Fibroblast of the conjunctiva (primary cell): ENCODE measurements at places on chromosomes 12 and 14.

- DNase-seq = no peak
Observed at GRCh38 chr12:117521867-117522266, 160.4 kb upstream of the NOS1 start.

GRCh38 chr14:85533861-85534291 is 3.9 kb downstream of the FLRT2 start:
- DNase-seq = no peak

DNA sequence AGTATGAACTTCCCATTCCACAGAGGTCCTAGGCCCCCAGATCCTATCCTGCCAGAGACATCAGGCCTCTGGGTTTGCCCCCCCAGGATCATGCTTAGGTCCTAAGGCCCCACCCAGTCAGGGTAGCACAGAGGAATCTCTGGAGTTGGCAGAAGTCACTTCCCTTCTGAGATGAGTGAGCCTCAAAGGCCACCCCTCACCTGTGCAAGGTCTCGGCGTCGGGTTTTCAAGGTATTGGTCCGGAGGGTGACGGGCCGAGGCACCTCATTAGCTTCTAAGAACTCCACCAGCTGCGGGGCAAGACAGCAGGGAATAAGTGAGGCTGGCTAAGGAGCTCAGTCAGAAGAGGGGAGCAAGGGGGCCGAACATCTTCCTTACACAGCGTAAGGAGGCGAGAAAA is 5.2 kb downstream of the NOP2 start:
- no peak for DNase-seq

DNA sequence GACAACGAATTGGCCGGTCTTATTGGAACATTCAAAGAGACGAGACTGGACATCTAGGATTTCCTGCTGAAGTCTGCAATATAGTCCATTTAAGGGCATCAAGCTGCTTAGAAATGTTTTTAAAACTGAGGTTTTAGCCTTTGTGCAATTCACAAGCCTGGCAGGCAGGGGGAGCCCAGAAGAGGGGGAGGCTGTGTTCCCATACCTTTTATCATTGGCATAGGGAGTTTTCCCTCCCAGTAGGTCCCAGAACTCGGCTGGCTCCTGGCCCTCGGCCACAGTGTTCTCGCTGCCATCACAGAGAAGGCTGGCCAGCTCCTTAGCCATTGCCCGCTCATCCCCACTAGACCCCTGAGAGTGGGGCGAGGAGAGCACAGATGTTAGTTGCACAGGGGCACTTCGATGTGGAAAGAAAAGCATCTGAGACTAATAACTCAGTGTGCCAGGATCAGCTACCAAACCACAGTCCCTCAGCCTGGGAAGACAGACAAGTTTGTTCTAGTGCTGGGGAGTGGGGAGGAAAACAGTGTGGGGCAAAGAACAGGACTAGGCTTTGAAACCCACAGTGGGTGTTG is 15.1 kb downstream of the AVIL start:
- DNase-seq = no peak

DNA sequence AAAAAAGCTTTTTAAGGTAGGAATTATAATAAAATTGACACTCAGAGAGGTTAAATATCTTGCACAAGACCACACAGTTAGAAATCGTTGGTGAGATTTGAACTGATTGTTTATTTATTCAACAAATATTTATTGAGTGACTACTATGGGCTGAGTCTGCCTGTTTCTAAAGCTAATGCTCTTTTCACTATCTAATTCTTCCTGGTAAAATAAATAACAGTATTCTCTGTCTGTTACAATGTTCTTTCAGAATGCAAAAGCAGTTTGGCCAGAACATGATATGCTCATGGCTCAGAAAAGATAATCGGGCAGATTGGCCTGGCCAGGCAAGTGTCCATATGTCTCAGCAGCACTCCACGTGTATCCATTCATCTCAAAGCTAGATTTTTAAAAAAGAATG is 82.0 kb downstream of the BTG1 start:
- DNase-seq = no peak

GRCh38 chr14:57491640-57492039 is 2.0 kb downstream of the CCDC198 start:
- no peak for DNase-seq

- DNase-seq = peak; percentile 22
Observed at GRCh38 chr12:51593539-51593938, 2.5 kb downstream of the SCN8A start.

DNA sequence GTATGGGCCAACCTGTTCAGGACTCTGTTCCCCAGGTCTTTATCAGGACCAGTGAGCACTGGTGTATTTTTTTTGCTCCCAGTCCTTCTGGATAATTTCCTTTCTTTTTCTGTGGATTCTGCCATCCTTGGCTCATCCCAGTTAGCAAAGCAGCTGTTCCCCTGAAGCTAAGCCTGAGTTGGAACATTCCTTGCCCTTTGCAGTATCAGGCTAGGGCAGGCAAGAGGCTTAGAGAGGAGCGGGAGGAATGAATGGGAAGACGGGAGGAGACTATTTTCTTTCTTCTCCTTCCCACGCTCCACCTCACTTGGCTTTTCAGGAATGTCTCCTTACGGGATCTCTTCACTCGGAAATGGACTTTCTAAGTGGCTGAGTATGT is 29.2 kb downstream of the ERG28 start:
- no peak for DNase-seq

GRCh38 chr14:42370056-42370455 is 763.4 kb downstream of the LRFN5 start:
- no peak for DNase-seq

GRCh38 chr12:32139064-32139421 is 32.4 kb downstream of the BICD1 start:
- DNase-seq = no peak

DNA sequence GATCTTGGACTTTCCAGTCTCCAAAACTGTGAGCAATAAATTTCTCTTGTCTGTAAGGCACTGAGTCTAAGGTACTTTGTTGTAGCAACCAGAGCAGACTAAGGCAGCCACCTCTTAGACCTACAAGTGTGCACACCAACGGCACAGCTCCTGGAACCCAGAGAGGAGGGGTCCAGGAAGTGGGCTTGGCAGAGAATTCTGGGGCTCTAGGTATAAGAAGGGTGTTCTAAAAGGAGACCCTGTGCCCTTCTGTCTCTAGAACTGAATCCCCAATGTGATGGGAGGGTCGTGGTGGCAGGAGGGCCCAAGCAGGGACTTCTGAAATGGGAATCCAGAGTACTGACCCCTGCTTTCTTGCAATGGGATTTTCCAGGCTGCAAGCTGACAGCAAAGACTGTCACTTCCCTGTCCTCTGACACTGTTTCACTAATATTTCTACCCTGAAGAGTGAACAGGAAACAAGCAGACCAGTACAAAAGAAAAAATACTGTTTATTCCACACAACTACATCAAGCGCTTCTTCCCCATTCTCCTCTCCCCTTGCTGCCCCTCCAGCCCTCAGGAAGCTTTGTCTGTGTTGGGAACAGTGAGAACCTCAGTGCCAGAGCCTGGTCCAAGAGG is 13.6 kb upstream of the TFCP2 start:
- no peak for DNase-seq

- no peak for DNase-seq
Observed at GRCh38 chr12:128012110-128012509, 254.9 kb upstream of the TMEM132C start.

GRCh38 chr12:99618657-99619056 is 28.9 kb upstream of the GARIN6 start:
- DNase-seq = no peak

- DNase-seq = no peak
Observed at GRCh38 chr14:87205811-87206210, 787.2 kb downstream of the GALC start.

DNA sequence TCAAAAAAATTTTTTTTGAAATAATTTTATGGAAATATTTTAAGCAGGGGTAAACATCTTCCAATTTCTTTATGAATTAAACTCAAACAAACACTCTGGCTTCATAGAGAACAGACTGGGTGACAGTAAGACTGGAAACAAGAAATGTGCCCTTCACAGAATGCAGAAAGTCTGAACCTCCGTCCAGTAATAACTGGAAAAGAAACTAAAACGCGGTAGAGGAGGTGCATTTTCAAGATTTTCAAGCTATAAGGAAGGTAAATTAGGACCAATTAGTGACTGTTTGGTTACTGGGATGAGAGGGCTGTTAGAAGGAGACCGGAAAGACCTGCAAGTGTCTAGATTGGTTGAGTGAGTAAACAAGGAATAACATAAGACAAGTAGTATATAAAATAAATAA is 245.7 kb downstream of the CEP128 start:
- no peak for DNase-seq

DNA sequence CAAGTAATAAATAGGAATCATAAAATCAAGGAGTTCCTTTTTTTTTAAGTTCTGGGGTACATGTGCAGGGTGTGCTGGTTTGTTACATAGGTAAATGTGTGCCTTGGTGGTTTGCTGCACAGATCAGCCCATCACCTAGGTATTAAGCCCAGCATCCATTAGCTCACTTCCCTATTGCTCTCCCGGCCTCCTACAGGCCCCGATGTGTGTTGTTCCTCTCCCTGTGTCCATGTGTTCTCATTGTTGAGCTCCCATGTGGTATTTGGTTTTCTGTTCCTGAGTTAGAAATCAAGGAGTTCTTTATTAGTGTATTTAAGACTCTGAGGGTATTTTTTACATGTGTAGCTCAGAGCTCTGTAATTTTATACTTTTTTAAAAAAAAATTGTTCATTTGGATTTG is 86.0 kb downstream of the SCFD1 start:
- DNase-seq = no peak

DNA sequence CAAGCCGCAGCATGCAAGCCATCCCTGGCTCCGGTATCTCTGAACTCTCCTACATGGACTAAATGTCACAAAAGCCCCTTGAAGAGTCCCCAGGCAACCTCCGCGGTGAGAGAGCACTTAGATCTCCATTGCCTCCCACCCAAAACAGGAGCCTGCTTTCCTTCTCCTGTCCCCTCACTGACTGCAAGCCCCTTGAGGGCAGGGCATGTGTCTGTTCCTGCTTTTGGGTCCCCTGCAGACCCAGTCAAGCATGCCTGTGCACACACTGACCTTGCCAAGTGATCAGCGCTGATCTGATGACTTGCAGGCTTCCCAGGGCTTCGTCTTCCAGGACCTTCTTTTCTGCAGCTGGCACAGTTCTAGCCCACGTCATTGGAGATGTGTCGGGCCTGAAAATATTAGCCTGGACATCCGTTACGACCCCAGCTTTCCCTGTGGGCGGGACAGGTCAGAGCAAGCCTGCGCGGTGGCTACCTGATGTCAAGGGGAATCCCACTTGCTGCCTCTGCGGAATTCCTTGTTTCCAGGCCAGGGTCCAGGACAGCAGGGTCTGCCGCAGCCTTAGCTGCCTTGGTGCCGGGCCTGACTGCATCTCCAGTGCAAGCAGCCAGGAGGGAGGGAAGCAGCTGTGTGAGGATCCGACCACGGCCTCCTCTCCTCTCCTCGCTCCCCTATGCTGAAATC is 92.5 kb downstream of the FBXL14 start:
- no peak for DNase-seq

DNA sequence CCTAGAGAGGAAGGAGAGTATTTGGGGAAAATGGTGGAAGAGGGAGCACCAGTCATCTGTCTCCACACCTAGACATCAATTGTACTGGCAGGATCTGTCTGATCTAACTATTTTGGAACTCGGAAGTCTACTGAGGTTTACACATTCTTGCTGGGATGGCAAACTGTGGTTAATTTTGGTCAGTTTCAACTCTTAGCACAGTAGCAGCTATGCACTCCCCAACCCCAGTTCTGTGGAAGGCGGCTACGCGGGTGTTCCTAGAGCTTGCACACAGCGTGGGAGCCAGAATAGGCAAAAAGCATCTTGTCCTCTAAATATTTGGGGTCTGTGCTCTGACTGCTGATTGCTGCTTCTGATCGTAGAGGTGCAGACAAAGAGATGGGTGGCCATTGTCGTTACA is 33.8 kb downstream of the TECPR2 start:
- no peak for DNase-seq

GRCh38 chr14:59044707-59045106 is 143.8 kb upstream of the DAAM1 start:
- no peak for DNase-seq

DNA sequence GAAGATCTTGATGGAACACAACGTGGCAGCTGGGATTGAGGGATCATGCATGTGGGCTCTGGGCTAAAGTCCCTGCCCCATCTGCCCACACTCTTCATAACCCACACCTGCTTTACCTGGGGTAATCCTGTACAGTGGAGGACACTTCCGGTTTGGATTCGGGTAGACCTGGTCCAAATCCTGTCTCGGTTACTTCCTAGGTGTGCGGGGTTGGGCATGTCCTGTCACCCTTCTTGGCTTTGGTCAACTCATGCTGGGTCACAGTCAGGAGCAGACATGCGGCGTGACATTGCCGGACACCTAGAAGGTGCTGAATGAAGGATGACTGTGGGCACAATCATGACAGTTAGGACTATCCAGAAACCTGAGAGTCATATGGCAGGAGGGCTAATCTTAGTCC is 30.7 kb upstream of the WSCD2 start:
- DNase-seq = no peak

- DNase-seq = peak; percentile 69
Observed at GRCh38 chr14:36070031-36070719, 106.3 kb downstream of the PTCSC3 start.

DNA sequence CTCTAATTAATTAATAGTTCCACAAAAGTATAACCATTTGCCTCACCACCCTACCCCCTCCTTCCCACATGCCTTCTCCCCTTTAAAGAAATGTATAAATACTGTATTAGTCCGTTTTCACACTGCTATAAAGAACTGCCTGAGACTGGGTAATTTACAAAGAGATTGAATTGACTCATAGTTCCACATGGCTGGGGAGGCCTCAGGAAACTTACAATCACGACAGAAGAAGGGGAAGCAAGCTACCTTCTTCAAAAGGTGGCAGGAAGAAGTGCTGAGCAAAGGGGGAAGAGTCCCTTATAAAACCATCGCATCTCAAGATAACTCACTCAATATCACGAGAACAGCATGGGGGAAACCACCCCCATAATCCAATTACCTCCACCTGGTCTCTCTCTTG is 8.2 kb upstream of the RESF1 start:
- no peak for DNase-seq

GRCh38 chr14:64405295-64405694 is 17.1 kb downstream of the MTHFD1 start:
- DNase-seq = no peak

- no peak for DNase-seq
Observed at GRCh38 chr12:132197581-132198354, 53.5 kb downstream of the NOC4L start.

DNA sequence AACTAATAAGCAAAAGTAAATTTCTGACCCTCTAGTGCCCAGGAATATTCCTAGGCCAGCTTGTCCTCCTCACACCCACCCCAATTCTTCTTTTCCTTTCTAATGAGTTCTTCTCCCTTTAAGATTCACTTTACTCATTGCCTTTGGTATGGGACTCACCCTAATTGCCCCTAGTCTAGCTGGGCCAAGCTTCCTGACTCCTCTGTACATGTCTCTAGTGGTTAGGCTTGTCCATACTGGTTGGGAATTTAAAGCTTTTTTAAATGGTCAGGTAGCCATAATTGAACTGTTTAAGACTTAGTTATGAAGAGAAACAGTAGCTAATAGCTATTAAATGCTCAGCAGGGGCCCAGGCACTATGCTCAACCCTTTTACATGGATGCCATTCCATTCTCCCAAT is 248.2 kb downstream of the C12orf42 start:
- no peak for DNase-seq
